ENCODE measurements at places on chromosomes 2 and 18. TPM values are rescaled to one million over a fixed set of nuclear protein-coding genes. Genes with fewer than 3 reads are reported as not detected.

GRCh38 chr2:64586054-64586453 lies 61.9 kb downstream of the AFTPH start:
- DNase-seq, result no peak

Gene TMEM169
- total RNA-seq, result 0.15 TPM

DNA sequence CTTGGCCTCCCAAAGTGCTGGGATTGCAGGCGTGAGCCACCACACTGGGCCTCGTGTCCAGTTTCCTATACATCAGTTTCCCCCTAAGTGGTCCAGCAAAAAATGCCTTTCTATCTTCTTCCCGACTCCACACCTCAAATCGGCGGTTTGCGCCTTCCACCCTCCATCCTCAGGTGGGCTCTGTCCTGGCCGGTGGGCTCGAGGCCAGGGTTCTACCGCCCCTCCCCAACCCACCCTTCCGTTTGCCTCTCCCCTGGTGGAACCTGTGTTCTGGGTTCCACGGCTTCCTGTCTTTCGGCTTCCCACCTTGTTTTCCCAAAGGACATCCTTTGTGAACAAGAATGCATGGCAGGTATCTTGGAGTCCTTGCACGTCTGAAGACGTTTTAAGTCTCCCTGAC lies 104.4 kb downstream of the HS6ST1 start:
- DNase-seq, result no peak

Gene DSG1
- total RNA-seq, result not detected

DNA sequence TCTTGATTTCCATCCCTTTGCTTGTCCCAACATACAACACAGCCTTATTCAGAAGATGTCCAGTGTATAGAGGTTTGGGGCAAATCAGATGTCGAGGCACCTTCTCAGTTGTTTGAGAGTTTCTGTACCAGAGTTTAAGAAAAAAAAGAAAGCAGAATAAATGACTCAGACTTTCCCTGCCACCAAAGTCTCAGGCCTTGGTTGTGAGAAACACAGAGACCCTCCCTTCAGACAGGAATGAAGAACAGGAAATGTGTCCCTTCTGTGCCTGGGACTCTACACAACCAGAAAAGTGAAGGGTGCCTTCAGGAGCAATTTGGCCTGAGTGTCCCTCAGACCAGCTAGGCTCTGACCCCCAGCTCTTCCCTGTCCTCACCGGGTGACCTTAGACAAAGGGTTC lies 37.3 kb upstream of the REL start:
- no peak for DNase-seq

- no peak for DNase-seq
Observed at GRCh38 chr2:191932286-191932685, 85.4 kb upstream of the CAVIN2 start.

Gene HJURP
- 8.9 TPM for total RNA-seq
